ENCODE measurements at places on chromosomes 11 and 22.

GRCh38 chr22:29625090-29625825 lies 21.8 kb downstream of the NF2 start:
- no peak for DNase-seq

- DNase-seq = no peak
Observed at GRCh38 chr22:43669190-43669589, 142.9 kb downstream of the EFCAB6 start.

DNA sequence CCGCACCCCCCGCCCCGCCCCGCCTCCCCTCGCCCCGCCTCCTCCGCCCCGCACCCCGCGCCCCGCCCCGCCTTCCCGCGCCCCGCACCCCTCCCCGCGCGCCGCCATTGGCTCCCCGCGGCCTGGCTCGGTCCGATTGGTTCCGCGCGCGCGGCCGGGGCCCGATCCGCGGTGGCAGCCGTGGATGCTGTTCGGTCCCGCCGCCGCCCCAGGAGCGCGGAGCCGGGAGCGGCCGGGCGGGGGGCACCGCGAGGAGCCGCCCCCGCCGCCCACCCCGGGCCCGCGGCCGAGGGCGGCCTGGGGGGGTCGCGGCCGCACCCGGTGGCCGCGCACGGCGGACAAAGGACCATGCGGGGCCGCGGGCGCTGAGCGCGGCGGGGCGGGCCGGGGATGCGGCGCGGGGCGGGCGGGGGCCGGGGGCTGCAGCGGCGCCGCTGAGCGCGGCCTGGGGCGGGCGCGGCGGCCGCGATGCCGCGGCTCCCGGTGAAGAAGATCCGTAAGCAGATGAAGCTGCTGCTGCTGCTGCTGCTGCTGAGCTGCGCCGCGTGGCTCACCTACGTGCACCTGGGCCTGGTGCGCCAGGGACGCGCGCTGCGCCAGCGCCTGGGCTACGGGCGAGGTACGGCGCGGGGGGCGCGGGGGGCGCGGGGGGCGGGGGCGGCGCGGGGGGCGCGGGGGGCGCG lies at the start of gene B4GALNT4:
TSS of gene B4GALNT4 (plus strand) at position 164 of the 683 bp plus-strand sequence. CDS start at position 469, 305 bp downstream.
- DNase-seq = no peak

- DNase-seq = no peak
Observed at GRCh38 chr11:17765356-17766072, 30.9 kb downstream of the KCNC1 start.

DNA sequence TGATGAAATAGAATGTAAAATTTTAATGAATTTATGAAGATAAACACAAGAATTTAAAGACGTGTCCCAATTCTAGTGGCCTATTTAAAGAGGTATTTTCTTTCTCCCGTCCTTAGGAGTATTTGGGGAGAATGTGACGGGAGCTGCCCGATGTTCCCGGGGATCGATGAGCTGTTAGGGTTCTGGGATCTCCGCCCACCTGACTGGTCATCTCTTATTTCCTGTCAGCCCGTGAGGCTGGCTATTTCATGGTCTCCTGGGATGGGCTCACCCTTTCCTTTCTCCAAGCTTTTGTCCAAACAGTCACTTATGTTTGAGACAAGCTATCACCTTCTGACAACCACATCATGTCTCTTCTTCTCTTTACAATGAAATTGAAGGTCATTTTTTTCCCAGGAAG lies 16.9 kb upstream of the CLMP start:
- no peak for DNase-seq

GRCh38 chr11:73916435-73916834 lies 34.4 kb upstream of the DNAJB13 start:
- no peak for DNase-seq

DNA sequence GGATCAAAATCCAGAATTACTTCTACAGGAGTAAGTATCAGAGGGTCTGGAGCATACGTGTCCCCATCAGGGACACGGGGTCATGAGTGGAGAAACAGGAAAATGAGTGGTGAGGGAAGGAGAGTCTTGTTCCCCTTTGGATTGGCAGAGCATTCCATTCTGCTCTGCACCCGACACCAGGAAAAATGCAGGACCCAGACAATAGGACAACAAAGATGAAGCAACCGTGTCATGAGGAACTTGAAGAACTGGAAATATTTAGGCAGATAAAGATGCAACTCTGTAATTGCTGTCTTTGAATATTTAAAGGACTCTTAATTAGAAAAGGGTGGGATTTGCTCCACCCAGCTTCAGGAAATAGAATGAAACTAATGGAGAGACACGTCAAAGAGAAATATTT lies 89.0 kb upstream of the BLID start:
- DNase-seq = no peak

- DNase-seq = no peak
Observed at GRCh38 chr11:6941970-6942369, 15.7 kb downstream of the ZNF215 start.

GRCh38 chr11:108543316-108543964 lies 45.3 kb upstream of the POGLUT3 start:
- no peak for DNase-seq

GRCh38 chr11:72702096-72702495 lies 27.9 kb upstream of the PDE2A start:
- DNase-seq = no peak

GRCh38 chr11:35523331-35523768 lies 2.1 kb downstream of the PAMR1 start:
- no peak for DNase-seq

GRCh38 chr11:83694191-83694910 lies 408.2 kb upstream of the CCDC90B start:
- no peak for DNase-seq

DNA sequence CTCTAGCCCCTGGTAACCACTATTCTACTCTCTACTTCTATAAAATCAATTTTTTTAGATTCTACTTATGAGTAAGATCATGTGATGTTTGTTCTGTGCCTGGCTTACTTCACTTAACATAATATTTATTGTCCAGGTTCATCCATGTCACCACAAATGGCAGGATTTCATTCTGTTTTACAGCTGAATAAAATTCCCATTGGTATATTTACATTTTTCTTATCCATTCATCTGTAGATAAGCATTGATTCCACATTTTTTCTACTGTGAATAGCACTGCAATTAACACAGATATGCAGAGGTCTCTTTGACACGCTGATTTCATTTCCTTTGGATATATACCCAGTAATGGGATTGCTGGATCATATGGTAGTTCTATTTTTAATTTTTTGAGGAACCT lies 15.8 kb downstream of the SLC25A17 start:
- no peak for DNase-seq

DNA sequence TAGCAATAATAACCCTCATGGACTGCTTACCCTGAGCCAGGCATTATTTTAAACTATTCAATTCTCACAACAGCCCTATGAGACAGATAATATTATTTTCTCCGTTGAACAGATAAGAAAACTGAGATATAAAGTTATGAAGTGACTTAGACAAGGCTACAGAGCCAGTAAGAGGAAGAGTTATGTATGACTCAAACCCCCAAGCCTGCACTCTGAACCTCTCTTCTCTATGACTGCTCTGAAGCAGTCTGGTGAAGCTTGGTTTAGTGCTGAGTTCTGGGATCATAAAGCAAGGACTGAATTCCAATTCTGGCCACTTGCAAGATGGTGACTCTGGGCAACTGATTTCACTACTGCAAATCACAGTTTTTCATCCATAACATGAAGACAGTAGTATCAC lies 34.5 kb downstream of the TNKS1BP1 start:
- DNase-seq = no peak

DNA sequence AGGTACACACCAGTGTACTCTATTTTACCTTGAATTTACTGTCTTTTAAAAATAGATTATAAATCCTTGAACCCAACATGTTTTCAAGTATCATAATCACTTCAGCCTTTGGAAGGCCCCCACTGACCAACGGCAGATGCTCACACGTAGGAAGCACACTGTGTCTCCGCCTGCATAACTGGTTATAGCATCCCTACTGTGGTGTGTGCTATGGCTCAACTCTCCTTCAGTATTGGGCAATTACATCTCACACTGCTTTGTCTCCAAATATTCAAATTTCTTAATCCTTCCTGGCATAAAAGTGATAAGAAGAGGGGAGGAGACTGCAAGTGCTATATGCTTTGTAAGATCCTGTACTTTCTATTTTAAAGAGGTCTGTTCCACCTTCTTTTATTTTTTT lies 165.7 kb downstream of the CADM1 start:
- DNase-seq = no peak

- DNase-seq = no peak
Observed at GRCh38 chr11:118892964-118893363, 9.3 kb downstream of the CXCR5 start.

DNA sequence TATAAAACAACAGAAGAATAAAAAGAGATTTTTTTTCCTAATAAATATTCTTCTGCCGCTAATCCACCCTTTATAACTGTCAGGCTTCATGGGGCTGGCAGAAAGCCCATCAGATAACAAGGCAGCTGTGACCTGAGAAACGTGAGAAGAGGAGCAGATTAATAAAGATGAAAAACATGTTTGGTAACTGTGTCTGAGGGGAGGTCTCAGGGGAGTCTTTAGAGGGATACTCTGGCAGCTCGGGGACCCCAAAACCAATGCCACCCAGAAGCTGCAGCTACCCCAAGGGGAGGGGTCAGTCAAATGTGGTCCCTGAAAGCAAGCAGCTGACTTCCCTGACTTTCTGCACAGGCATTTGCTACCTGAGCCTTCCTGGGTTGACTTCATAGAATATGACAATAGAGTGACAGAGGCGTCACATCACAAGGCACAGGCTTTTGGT lies 48.4 kb upstream of the POU2AF1 start:
- DNase-seq = no peak

DNA sequence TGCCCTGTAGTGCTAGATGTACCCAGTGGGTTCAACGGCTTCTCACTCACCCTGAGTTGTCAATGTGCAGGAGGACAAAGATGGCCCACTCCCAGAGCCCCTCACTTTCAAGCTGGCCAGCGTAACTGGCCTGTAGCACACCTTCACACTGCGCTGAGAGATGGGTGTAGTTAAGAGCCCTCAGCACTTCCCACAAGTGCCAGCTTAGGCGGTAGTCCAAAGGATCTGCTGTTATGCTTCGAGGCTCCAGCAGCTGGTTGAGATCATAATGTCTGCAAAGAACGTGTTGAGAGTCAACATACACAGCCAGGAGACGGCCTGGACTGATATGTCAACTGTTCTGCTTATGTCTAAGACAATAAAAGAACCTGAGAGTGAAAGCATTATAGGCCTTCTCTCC lies 14.7 kb upstream of the CHRNA10 start:
- DNase-seq = no peak

- DNase-seq = no peak
Observed at GRCh38 chr11:98564881-98565280, 455.9 kb upstream of the CNTN5 start.

DNA sequence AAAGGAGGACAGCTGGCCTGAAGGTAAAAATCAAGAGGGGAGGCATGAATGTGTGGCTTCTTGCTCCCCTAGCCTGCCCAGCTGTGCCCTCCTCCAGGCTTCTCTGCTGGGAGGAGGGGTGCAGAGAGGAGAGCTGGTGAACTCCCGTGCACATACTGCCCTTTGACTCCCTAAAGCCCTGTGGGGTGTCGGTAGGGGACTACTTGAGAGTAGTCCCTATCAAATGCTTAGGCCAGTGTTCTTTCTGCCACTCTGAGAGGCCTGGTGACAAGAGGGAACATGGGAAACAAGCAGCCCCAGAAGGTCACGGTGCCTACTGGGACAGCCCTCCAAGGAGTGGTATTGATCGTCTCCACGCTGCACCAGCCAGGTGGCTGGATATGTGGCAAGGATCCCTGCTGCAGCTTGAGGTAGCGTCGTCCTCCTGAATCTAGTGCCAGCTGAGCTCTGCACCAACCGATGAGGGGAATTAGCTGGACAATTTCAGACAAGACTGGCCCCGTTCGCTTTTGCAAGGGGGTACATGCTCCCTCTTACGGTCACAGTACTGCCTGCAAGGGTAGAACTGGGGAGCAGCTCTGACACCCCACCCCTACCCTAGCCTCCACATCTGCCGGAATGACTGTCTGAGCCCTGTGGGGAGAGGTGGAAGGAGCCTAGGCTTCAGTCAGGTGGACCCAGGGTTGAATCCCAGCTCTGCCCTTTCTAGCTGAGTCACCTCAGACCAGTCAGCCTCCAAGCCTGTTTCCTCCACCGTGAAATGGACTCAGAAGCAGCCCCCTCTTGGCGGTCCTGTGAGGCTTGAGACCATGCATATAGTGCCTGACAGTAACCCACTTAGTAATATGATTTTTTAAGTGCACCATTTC lies 17.1 kb upstream of the C11orf96 start:
- no peak for DNase-seq

- DNase-seq = no peak
Observed at GRCh38 chr11:119691701-119692539, 37.1 kb downstream of the NECTIN1 start.
